Caco-2 (cell line): ENCODE measurements at places on chromosomes 12 and 14. TPM values are rescaled to one million over a fixed set of nuclear protein-coding genes. Genes with fewer than 3 reads are reported as not detected.

GRCh38 chr12:56520048-56520447 is 1.6 kb upstream of the RBMS2 start:
- H3K36me3 ChIP-seq: no peaks in the 10 kb centered on the region
- no peak overlapping the region for H3K4me3 ChIP-seq
- H3K27me3 ChIP-seq: no peaks in the 10 kb centered on the region
- H3K27ac ChIP-seq: no peak overlapping the region
- no peak for DNase-seq

DNA sequence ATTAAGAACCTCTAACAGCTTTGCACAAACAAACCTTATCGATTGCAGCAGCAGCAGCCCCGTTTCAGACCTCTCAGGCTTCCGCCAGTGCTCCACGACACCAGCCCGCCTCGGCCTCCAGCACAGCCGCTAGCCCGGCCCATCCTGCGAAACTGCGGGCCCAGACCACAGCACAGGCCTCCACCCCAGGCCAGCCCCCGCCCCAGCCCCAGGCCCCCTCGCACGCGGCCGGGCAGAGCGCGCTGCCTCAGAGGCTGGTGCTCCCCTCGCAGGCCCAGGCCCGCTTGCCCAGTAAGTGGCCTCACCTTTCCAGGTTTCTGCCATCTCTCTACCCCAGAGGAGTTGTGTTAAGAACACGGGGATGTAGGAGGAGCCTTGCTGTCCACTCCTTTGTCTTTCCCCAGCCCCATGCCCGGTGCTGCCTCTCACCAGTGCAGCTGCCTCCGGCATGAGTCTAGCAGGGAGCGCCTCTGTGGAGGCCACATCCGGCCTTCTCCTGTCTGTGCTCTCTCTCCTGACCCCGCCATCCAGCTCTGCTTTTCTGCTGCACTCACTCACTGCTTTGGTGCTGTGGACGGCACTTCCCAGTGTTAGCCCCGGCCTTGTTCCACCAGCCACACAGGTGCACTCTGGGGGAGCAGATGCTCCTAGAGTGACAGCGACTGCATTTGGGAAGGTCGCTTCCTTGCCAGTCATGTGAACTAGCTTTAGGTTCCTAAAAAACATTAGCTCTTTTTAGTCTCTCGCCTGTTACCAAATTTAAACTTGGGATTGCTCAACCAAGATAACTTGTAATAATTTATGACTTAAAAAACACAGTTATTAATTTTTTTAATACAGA is 71.5 kb downstream of the EP400 start:
- no peak overlapping the region for H3K27ac ChIP-seq
- no peaks in the 10 kb centered on the region for H3K27me3 ChIP-seq
- H3K4me3 ChIP-seq: no peak overlapping the region
- no peaks in the 10 kb centered on the region for H3K4me1 ChIP-seq

DNA sequence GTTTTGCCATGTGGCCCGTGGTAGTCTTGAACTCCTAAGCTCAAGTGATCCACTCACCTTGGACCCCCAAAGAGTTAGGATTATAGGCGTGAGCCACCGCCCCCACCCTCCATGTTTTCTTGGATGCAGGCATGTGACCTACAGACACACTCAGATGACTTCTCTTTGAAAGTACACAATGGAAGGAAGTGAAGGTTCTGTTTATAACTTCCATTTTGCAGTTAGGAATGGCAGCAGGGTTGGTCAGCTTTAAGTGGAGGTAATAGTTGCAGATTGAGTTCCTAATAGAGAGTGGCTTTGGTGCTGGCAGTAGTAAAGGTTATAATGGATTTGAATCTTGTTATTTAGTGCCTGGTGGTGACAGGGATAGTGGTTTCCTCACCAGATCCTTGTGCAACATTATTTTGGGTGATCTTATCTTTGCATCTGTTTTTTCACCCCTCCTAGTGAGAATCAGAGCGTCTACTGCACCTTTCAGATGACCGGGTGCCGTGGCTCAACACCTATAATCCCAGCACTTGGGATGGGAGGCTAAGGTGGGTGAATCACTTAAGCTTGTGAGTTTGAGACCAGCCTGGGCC is 15.3 kb downstream of the LARP4 start:
- no peak overlapping the region for H3K4me3 ChIP-seq
- no peak overlapping the region for H3K27ac ChIP-seq
- no peaks in the 10 kb centered on the region for H3K4me1 ChIP-seq
- H3K36me3 ChIP-seq: no peaks in the 10 kb centered on the region; the same call in none of the 2 replicates

KRT85 gene
- total RNA-seq: not detected in 2 replicates

ZNF891 gene
- total RNA-seq: 2.0 and 2.3 TPM in 2 replicates

ZNF10 gene
- 6.9 and 7.6 TPM in 2 replicates for total RNA-seq
